Caudate nucleus (tissue), 63 donors: ENCODE measurements at places on chromosomes 3 and 15.

DNA sequence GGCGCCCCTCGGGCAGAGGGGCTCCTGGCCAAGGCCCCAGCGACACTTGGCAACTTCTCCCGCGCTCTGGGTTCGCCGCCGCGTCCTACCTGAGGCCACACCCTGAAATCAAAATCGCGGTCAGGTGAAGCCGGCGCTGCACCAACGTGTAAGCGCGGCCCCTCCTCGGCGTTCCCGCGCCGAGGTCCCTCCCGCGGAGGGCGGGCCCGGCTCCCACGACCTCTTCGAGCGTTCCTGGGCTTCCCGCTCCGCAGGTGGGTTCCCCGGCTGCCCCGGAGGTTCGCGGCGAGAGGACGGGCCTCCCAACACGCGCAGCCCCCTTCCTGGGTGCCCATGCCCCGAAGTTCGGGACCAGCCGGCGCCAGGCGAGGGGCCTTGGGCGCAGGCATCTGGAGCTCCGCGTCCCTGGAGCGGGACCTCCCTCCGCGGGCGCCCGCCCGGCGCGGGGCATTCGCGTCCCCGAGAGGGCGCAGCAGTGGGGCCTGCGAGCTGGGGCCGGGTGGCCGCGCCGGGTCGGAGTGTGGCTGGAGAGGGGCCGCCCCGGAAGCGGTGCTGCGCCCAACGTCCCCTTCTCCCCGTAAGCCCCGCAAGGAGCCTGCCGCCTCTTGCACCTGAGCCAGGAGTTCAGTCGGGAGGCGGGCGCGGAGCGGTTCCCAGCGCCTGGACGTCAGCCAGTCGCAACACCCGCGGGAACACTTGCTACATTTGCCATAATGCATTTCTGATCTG lies 13.7 kb downstream of the PAK6 start:
- DNase-seq = no peak

DNA sequence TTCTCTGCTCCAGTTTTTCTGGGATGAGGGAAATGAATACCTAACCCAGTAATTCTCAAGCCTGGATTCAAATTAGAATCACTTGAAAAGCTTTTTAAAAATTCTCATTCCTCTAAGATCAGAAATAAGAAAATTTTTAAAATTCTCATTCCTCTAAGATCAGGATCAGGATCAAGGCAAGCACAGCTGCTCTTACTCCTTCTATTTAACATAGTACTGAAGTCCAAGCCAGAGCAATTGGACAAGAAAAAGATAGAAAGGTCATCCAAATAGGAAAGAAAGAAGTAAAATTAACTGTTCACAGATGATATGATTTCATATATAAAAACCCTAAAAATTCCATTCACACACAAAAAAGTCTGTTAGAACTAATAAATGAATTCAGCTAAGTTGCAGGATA lies 24.2 kb upstream of the CLRN1 start:
- no peak for DNase-seq

DNA sequence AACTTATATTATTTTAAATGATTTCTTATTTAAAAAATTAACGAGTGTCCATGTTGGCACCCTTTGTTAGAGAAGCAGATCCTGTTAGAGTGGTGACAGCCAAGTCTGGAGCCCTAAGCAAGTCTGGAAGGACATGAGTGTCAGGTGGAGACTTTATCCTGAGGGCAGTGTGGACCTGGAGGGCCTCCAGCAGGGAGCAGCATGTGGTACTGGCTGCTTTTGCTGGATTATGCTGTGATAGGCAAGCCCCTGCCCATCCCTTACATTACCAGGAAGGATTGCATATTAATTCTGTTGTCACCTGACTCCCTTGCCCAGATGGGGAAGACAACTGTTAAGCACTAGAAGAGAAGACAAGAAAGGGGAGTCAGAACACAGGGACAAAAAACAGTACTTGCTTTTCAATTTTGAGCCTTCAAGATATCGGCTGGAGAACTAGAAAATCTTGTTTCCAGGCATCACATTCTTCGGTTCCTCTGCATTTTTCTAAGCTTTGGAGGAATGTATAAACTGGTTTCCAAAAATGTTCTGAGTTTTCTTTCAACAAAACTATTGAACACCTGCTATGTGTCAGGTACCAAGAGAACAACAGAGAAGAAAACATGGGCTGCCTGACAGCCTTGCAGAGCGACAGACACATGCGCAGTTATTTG lies 22.7 kb downstream of the ZNF860 start:
- DNase-seq = no peak

DNA sequence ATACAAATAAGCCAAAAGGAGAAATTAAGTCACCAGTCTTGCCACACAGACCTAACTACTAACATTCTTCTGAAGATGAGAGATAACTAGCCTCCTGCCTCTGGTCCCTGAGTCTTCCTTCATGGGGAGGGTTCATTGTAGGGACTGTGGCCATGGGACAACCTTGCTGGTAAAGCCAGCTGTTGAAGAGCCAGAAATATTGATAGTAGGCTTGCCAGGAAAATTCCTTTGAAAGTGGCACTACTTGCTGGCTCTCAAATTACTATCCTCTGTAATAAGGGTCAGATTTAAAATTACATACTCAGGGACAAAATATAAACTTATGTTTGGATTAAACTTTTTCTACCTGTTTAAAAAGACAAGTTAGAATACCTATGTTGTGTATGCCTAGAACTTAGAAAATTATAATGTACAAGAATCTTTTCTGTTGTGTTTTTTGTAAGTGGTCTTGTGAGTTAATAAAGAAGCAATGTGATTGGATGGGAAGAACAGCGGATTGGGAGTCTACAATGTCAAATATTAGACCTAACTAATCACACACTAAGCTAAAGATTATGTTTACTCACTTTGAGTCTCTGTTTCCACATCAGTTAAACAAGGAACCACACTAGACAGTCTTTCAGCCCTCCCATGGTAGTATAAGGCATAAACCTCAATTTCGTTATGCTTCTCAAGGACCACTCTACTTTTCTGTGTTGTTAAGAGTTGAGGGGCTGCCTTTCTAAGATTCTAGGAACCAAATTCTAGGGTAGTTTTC lies 60.0 kb upstream of the TRIM71 start:
- DNase-seq = no peak

- DNase-seq = no peak
These were observed 20.2 kb upstream of the CCDC66 start for GRCh38 chr3:56536735-56537134.

- no peak for DNase-seq
These were observed 569.0 kb downstream of the TUSC7 start for GRCh38 chr3:117278424-117279190.

DNA sequence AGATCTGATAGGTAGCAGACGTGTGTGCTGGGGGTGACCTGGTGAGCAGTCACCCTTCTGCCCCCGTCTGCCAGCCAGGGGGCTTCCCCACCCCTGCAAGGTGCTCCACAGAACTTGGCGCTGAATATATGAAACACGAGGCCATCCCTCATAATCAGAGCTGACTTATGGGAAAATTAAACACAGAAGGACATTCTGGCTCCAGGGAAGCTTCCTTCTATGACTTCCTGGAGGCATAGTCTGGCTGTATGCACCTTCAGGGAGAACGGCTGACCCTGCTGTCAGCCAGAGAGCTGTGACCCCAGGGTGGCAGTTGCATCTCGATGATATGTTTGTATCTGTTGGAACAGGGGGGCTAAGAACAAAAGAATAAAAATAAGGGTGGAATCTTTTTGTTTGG lies 26.6 kb upstream of the MRPS22 start:
- DNase-seq = no peak

GRCh38 chr15:85687329-85687728 lies 107.4 kb downstream of the KLHL25 start:
- DNase-seq = no peak

DNA sequence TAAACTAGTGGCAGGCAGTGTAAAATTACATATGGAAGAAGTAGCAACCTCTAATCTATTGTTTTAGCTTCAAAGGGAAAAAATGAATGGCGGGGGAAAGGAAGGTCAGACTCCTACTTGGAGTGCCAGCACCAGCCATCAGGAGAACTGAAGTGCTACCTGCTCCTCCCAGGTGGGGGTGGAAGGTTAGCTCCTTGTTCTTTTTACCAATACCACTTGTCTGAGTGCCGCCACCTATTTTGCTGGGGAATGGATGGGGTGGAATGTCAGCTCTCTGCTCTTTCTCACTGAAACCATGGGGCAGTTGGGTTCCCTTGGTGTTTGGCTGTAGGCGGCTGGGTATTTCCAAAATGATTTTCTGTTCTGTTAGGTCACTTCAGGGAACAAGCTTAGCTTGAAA lies 428.7 kb upstream of the EPHA3 start:
- DNase-seq = no peak

GRCh38 chr3:142796823-142797222 lies 73.0 kb downstream of the TRPC1 start:
- DNase-seq = no peak

DNA sequence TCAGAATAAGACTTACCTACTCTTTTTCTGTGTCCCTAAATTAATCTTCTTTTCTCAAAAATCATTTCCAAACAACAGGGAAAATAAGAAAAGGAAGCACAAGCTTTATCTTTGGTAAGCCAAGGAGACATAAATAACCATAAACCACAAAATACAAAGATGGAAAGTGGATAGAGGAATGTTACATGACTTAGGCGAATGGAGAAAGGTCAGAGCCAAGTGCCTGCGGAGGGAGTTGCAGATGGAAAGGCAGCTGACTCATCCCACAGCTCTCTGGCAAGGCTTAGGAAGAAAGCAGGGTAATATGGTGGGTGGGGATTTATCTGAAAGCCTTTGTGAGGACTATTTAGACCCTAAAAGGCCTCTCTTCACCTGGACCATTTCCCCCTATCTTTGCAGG lies 72.8 kb downstream of the GALK2 start:
- DNase-seq = no peak

- no peak for DNase-seq
These were observed 457.0 kb upstream of the ALCAM start for GRCh38 chr3:104909721-104910120.

DNA sequence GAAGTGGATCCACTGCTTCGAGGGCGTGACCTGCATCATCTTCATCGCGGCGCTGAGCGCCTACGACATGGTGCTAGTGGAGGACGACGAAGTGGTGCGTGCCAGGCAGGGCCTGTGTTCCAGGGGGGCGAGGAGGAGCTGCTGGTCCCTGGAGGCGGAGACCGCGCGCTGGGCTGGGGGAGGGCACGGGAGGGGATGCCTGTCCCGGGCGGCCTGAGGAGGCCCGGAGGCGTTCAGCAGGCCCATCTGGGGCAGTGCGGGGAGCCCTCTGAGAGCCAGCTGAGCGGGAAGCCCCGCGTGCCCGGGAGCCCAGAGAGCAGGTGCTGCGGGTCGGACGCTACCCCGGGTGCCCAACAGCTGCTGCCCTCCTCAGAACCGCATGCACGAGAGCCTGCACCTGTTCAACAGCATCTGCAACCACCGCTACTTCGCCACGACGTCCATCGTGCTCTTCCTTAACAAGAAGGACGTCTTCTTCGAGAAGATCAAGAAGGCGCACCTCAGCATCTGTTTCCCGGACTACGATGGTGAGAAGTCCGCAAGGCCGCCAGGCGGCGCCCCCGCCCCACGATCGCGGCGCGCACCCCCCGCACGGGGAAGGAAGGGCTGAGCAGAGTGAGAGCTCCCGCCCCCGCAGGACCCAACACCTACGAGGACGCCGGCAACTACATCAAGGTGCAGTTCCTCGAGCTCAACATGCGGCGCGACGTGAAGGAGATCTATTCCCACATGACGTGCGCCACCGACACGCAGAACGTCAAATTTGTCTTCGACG lies 2.9 kb downstream of the GNAT1 start:
- DNase-seq = peak; percentile 65

- DNase-seq = no peak
These were observed 175.0 kb downstream of the CFAP20DC start for GRCh38 chr3:58874795-58875194.

DNA sequence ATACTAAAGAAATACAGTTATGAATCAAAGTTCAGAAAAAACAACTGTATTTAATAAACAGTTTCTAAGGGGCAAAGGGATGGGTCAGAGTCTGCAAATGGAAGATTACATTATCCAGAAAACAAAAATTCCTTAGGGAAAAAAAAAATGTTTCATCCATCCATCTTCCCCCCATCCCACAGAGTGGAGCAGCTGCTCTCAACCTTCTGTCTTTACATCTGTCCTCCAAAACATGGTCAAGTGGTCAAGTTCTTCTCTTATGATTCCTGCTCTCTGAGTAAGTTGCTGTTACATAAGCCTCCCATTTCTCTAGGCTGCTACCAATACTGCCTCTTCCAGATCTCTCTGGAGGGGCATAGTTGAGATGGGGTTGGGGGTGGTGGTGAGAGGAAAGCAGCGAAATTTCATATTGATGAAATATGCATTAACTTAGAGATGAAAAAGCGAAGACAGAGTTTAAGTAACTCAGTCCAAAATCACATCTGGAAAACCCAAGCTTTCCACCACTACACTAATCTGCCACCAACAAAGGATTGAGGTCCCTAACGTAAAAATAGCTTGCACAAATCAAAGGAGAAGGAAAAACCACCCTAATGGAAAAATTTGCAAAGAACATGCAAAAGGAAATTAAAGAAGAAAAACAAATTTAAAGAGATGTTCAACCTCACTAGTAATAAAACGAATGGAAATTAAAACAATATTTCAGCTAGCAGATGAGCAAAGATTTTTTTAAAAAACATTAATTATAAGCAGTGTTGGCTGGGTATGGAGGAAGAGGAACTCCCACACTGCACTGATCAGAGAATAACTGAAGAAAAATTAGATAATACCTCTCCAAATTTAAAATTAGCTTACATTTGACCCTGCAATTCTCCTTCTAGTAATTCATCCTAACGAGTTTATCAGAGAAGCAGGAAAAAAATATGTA lies 109.5 kb downstream of the ST8SIA2 start:
- no peak for DNase-seq

- no peak for DNase-seq
These were observed 161.1 kb upstream of the ROBO1 start for GRCh38 chr3:79928687-79929408.

GRCh38 chr15:73781038-73781925 lies 28.1 kb upstream of the INSYN1 start:
- DNase-seq = no peak

GRCh38 chr3:185797993-185798830 lies 26.6 kb downstream of the IGF2BP2 start:
- DNase-seq = no peak
